ENCODE measurements at places on chromosomes 4 and X.

DNA sequence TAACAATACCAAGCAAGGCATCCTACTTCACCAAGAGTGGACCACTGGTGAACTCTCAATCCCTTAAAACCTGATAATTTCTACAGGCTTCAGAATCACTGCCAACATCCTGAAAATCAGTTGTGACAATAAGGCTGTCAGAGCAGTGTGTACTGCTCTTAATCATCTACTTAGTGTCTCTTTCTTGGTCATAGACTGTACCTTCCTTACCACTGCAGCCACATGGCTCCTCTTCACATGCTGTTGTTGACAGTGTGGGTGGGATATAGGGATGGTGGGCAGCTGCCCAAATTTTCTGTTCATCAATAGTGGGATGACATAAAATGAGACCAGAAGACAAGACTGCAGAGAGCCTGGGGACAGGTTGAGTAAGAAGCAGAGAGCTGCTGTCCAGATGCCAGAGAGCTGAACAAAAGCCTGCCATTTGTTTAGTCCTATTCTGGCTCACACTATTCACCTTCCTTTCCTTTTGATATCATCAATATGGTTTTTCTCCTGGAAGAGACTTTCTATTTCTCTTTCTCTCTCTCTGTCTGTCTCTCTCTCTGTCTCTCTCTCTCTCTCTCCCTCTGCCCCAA is 178.9 kb downstream of the MGST2 start:
- no peak for DNase-seq

GRCh38 chr4:102333787-102334186 is 11.5 kb downstream of the SLC39A8 start:
- no peak for DNase-seq

DNA sequence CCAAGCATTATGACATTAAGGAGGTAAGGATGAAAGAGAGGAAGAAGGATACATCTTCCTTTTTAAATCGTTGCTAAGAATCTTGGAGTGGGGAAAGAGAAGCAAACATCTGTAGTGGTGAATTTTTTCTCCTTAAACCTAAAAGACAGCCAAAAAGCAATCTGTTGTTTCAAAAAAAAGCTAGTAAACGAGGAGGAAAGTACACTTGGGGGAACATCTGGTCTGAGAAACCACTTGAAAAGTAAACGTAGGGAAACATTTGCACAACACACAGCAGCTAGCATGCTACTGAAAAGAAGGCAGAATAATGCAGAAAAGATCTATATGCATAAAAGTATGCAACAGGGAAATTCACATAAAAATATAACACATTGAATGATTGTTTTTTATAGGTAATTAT is 1485.6 kb downstream of the PCDH19 start:
- DNase-seq, result no peak

DNA sequence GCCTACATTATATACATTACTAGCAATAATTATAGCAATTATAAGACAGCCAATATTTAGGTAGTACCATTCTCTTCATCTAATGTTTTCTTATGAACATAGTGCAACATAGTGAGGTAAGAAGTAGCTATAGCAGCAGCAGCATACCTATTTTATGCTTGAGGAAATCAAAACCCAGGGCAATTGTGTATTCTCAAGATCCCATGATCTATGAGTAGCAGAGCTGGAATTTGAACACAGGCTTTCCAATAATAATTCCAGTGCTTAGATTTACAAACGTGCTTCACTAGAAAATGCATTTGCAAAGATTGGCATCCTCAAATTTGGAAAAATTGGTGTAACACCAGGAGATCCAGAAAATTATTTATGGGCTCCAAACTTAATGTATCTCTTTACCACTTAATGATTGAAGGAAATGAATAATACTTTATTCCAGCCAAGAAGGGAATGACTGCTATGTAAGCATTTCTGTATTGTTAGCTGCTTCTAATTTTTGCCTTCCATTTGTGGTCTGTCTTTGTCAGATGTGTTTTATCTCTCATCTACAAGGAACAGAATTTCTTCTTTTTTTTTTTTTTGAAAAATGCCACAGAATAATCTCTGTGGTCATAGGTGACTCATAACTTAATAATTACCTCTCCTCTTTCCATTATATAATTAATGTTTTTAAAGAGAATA is 451.1 kb downstream of the ARAP2 start:
- DNase-seq, result no peak

DNA sequence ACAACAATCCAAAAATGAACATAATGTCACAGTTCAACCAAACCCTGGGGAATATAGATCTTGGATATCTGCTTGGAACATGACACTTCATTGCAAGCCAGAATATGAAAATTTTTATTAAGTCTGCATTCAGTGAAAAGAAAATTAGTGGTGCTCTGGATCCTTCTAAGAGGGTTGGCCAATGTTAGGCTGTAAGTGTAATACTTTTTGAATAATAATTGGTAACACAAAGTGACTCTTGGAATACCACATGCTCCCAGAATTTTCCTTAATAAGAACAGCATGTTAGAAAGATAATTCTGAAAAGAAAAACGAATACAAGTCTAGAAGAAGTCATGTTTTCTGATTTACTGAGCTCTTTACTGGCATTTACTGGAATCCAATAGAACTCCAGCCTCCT is 175.8 kb downstream of the RASL11B start:
- no peak for DNase-seq

- DNase-seq, result no peak
Measured at GRCh38 chrX:136627409-136627808, 20.5 kb upstream of the CD40LG start.

- DNase-seq, result no peak
Measured at GRCh38 chrX:104721854-104722253, 155.9 kb downstream of the IL1RAPL2 start.

- no peak for DNase-seq
Measured at GRCh38 chr4:15714646-15715435, 12.0 kb downstream of the BST1 start.

DNA sequence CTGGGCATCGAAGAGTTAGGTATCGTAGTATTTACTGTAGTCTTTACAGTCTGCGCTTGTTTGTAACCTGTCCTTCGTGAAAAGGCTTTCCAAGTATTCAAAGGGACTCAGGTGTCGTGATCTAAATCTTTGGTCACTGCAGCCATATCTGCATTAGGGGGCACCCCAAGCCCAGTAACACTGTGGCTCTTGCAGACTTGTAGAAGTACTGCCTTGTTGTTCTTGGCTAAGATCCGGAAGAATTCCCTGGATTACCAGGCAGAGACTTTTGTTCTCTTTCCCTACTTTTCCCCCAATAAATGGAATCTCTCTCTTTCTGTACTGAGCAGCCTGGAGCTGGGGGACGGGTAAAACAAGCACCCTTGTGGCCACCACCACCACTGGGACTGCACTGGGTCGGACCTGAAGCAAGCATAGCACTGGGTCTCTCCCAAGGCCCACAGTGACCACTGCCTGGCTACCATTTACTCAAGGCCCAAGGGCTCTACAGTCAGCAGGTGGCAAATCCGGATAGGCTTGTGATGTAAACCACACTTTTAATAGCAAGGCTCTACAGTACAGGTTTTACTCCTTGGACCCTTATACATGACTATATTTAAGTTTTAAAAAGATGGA is 12.0 kb downstream of the CXorf58 start:
- DNase-seq, result no peak

GRCh38 chrX:23390979-23391378 is 56.3 kb downstream of the PTCHD1 start:
- no peak for DNase-seq

DNA sequence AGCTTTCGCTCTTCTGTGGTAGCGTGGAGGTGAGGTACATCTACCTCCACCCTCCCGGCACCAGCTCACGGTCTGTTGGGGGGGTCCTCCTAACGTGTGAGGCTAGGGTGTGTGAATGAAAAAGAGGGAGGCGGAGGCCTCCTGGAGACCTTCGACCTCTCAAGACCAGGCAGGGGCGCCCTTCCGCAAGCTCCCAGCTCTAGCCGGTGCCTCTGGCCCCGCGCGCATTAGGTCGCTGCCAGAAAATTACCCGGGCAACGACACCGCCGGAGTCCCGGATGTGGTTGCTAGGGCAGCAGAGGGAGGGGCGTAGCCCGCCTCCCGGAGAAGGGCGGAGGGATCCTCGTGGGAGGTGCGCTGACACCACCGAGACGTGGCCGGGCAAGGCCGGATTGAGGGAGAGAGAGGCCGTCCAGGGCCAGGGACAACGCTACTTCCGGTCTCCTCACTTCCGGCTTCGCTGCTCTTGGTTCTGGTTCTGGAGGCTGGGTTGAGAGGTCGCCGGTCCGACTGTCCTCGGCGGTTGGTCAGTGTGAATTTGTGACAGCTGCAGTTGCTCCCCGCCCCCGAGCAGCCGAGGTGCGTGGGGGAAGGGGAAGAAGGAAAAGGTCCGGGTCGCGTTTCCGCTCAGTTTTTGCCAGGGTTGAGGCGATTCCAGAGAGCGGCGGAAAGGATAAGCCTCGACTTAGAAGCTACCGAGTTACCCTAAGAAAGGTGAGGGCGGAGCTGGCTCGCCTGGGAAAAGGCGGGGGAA is at the start of the genes ARFIP1 and TIGD4:
TSS of gene ARFIP1 (plus strand) at position 442 of the 754 bp plus-strand sequence. CDS start 49,680 bp downstream, outside the sequence.
TSS of gene TIGD4 (minus strand) at position 218 of the 754 bp plus-strand sequence. CDS start 8,726 bp downstream, outside the sequence.
- peak; percentile 96 for DNase-seq

All from anterior cingulate cortex (tissue), 58 donors.